ENCODE measurements at places on chromosomes 6 and 20. TPM values are rescaled to one million over a fixed set of nuclear protein-coding genes. Genes with fewer than 3 reads are reported as not detected.
A peak's percentile ranks its signal among the peaks of the same experiment; 100 is the strongest.

Gene DST
- total RNA-seq, result 1.3 TPM

Gene NMBR
- not detected for total RNA-seq

DNA sequence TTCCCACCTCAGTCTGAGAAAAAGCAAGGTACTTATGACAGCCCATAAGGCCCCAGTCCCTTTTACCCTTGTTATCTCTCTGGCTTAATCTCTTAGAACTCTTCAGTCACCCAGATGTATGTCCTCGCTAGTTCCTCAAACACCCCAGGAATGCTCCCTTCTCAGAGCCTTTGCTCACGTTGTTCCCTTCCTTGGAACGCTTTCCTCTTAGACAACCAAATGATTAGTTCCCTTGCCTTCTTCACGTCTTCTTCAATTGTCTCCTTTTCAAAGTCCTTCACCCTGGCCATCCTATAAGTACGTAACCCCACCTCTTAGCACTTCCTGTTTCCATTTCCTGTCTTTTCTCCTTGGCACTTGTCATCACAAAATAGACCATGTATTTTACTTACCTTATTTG lies 1.1 kb upstream of the APOBEC2 start:
- H3K27me3 ChIP-seq, result no peaks in the 10 kb centered on the region
- no peak for DNase-seq
- H3K4me1 ChIP-seq, result peaks cover 13% of the 10 kb centered on the region
- no peak overlapping the region for H3K4me3 ChIP-seq
- peaks cover 8% of the 10 kb centered on the region for H3K36me3 ChIP-seq

DNA sequence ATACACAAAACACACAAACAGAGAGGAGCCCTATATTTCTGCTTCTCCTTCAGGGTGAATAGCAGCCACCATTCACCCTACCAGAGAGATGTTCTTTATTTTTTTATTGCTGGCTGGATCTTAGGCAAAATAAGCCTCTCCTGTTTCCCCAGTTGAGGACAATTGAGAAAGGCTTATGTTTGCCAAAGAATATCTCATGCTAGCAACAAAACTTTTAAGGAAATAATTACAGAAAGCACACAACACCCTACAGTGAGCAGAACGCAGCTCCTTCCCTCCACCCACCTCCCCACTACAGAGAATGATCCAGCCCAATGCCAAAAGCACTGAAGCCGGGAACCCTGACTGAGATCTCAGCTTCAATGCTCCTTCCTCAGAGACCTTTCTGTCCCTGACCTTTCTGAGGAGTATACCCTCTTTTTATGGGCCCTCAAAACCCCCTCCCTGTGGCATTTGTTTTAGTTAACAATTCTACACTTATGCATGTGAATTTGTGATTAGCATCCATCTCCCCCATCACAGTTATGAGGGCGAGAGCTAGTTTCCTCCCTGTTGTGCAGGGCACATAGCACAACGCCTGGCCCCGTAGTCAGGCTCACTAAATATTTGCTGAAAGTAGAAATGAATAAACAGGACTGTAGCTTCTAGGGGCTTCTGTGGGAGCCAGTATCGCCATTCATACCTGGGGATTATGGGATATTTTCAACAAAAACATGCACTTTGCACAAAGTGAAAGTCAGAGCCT lies 491.6 kb upstream of the CDH4 start:
- H3K36me3 ChIP-seq, result no peaks in the 10 kb centered on the region
- H3K4me1 ChIP-seq, result no peaks in the 10 kb centered on the region
- H3K27me3 ChIP-seq, result peaks cover 4% of the 10 kb centered on the region
- no peak overlapping the region for H3K4me3 ChIP-seq
- H3K27ac ChIP-seq, result no peak overlapping the region

DNA sequence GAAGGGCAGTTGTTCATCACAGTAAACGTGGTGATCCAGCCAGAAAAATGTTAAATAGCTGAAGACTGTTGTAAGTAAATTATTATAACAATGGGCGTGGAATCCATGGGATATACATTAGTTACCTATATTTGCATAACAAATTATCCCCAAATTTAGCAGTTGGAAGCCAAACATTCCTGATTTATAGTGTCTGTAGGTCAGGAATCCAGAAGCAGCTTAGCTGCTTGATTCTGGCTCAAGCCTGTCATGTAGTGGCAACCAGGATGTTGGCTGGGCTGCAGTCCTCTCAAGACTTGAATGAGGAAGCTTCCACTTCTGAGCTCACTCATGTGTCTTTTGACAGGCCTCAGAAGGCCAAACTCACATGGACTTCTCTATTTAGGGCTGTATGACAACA lies 6.9 kb upstream of the ADGRB3 start:
- H3K4me3 ChIP-seq, result no peak overlapping the region
- peaks cover 5% of the 10 kb centered on the region for H3K27me3 ChIP-seq
- no peak for DNase-seq
- no peaks in the 10 kb centered on the region for H3K4me1 ChIP-seq
- no peak overlapping the region for H3K27ac ChIP-seq

DNA sequence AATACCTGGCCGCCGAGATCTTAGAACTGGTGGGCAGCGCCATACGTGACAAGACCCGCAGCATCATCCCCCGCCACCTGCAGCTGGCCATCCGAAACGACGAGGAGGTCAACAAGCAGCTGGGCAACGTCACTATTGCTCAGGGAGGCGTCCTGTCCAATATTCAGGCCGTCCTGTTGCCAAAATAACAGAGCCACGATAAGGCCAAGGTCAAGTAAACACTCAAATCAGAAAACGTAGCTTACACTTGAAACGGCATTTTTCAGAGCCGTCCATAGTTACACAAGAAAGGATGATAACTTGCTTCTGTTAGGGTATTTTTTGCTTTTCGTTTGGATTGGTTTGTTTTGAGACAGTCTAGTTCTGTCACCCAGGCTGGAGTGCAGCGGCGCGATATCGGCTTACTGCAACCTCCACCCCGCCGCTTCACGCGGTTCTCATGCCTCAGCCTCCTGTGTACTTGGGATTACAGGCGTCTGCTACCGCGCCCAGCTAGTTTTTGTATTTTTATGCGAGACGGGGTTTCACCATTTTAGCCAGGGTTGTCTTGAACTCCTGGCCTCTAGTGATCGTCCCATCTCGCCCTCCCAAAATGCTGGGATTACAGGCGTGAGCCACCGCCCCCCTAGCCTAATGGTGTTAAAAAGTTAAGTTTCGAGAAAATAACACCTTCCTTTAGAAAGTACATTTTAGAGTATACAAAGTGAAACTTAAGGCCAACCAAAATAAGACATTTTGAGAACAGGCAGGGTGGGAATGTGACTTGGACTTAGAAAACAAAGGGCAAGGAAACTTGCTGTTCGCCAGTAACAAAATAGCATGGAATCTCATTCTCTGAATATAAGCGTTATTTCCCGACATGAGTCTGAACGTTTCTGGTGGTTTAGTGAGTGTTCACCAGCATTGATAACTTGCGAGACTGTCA lies 42.8 kb upstream of the HFE start:
- peaks cover 2% of the 10 kb centered on the region for H3K36me3 ChIP-seq
- peak overlapping the region; percentile 96 for H3K27ac ChIP-seq
- peak overlapping the region; percentile 76 for H3K4me3 ChIP-seq
- peaks cover 10% of the 10 kb centered on the region for H3K4me1 ChIP-seq

GRCh38 chr20:6708010-6708409 lies 59.5 kb upstream of the BMP2 start:
- no peaks in the 10 kb centered on the region for H3K36me3 ChIP-seq
- H3K27ac ChIP-seq, result no peak overlapping the region
- no peak overlapping the region for H3K4me3 ChIP-seq
- no peak for DNase-seq
- peaks cover 3% of the 10 kb centered on the region for H3K27me3 ChIP-seq

DNA sequence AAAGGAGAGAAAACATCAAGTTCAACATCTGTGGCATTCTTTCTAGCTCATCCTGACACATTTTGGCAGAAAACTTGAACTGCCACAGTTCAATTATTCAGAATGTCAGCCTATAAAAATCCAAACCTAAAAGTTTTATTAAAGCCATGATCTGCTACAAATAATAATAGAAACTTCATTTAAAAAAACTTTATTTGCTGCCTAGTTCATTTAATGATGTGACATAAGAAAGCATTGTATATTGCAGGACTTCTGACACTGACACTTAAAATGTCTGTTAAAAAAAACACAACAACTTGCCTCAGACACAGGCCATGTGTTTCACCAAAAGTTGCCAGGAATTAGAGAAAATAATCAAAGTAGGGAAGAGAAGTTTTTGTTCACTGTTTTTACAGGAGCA lies 88.3 kb upstream of the HTR1E start:
- DNase-seq, result no peak
- no peak overlapping the region for H3K4me3 ChIP-seq
- no peaks in the 10 kb centered on the region for H3K4me1 ChIP-seq
- H3K27me3 ChIP-seq, result no peaks in the 10 kb centered on the region
- no peaks in the 10 kb centered on the region for H3K36me3 ChIP-seq

DNA sequence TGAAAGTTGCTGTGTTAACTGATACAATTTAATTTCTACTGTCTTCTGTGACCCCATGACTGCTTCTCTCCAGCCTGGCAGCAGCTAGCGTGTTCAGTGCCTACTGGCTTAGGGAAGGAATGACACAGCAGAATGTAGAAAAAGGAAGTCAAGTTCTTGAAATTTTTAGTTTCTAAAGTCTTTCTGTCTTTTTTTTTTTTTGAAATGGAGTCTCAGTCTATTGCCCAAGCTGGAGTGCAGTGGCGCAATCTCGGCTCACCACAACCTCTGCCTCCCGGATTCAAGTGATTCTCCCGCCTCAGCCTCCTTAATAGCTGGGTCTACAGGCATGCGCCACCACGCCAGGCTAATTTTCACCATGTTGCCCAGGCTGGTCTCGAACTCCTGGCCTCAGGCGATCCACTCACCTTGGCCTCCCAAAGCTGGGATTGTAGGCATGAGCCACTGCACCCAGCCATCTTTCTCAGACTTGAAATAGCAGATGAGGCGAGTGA lies 39.3 kb downstream of the PCNA start:
- H3K27ac ChIP-seq, result peak overlapping the region; percentile 70
- H3K27me3 ChIP-seq, result no peaks in the 10 kb centered on the region
- no peak overlapping the region for H3K4me3 ChIP-seq
- DNase-seq, result peak; percentile 27

- H3K4me3 ChIP-seq, result no peak overlapping the region
- no peak for DNase-seq
- H3K36me3 ChIP-seq, result peaks cover 40% of the 10 kb centered on the region
- H3K4me1 ChIP-seq, result peaks cover 20% of the 10 kb centered on the region
These were observed 97.6 kb downstream of the SCAF8 start for GRCh38 chr6:154830771-154831170.

- peak; percentile 5 for DNase-seq
- no peaks in the 10 kb centered on the region for H3K4me1 ChIP-seq
- no peak overlapping the region for H3K4me3 ChIP-seq
- peaks cover 16% of the 10 kb centered on the region for H3K27me3 ChIP-seq
- H3K36me3 ChIP-seq, result no peaks in the 10 kb centered on the region
These were observed 557.3 kb upstream of the CDH4 start for GRCh38 chr20:60694763-60695162.
